ENCODE measurements at places on chromosomes 3 and 15.

DNA sequence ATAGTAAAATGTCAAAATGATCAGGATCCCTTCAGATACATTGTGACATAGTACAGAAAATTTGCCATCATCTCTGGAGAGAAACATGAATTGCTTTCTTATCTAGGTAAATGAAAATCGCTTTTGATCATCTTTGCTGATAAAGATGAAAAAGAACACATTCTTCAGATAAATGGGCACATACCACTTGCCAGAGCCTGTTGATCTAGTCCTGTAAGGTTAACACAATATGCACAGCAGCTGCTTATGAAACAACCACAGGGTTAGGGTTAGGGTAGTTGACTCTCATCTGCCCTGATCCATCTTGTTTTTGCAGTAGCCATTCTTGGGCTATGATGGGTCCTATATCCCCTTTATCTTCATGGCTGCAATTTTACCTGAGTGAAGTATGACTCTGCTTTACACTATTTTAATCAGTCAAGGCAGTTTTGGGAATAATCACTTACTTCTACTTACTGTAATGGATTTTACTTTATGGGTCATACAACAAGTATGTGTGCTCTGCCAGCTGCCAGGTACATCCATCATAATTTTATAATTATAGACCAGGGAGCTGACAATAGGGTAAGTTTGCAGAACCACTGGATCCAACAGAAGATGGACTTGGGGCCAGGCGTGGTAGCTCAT is 12.6 kb upstream of the SPINK8 start:
- no peak for DNase-seq

DNA sequence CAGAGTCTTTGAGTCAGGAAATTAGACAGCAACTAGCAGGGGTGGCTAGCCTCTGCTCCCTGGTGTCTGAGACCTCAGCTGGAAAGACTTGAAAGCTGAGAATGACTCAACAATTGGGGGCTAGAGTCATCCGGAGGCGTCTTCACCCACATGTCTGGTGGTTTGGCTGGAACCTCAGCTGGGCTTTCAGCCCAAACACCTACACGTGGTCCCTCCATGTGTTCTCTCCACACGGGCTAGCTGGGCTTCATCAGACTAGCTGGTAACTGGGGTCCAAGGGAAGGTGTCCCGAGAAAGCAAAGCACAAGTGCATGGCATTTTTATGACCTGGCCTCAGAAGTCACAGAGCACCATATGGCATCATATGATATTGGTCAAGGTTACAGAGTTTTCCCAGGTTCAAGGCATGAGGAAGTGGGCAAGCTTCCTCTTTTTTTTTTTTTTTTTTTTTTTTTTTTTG is 19.9 kb upstream of the ABHD2 start:
- peak; percentile 72 for DNase-seq

DNA sequence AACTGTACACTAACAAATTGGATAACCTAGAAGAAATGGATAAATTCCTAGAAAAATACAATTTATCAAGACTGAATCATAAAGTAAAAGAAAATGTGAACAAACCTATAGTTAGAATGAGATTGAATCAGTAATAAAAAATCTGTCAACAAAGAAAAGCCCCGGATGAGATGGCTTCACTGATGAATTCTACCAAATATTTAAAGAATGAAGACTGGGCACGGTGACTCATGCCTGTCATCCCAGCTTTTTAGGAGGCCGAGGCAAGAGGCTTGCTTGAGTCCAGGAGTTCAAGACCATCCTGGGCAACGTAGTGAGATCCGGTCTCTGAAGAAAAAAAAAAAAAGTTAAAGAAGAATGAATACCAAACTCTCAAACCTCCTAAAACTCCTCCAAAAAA is 17.7 kb upstream of the AP4E1 start:
- DNase-seq = no peak

GRCh38 chr3:122233101-122233952 is 49.9 kb downstream of the CASR start:
- DNase-seq = peak; percentile 30

DNA sequence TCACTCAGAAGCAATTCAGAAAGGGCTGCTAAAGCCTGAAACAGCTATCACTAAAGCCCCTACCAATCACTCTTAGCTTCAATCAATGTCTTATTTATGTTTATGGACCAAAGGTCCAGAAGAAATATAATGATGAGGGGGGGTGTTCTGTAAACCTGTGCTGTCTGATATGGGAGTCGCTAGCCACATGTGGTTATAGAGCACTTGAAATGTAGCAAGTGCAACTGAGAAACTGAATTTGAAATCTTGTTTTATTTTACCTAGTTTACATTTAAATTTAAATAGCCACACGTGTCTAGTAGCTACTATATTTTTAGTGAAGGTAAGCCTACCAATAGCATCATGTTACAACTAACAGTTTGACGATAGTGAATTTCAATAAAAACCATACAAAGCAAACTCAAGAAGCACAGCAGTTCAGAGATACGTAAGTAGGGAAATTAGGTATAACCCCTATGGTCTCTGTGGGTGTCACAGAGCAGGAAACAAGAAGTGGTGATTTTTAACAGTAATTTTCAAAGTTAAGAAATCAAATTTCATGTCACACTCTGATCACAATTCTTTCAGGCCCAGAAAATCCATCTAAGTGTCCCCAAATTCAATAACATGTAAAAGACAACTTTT is 3.6 kb downstream of the POU1F1 start:
- DNase-seq = no peak

GRCh38 chr15:83733206-83733605 is 79.3 kb downstream of the ADAMTSL3 start:
- DNase-seq = no peak

DNA sequence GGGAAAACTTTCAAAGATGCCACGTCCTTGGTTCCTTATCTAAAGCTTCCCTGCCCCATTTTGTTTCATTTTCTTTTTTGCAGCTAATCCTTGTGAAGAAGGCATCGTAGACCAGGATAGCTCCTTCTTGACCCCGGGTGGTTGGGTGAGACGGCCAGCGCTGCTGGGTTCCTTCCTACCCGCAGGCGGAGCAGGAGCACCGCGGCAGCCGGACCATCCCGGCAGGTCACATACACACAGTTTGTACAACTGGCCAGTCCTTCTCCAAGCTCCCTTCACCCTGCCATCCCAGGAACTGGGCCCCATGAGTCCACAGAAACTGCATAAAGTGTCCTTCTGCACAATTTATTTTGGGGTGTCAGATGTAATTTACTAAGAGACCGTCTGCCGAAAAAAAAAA is 83.9 kb downstream of the MEGF11 start:
- DNase-seq = no peak

- DNase-seq = no peak
Measured at GRCh38 chr15:33034588-33034987, 159.9 kb downstream of the FMN1 start.

- peak; percentile 13 for DNase-seq
Measured at GRCh38 chr3:160180581-160181216, 44.5 kb upstream of the C3orf80 start.

- DNase-seq = peak; percentile 57
Measured at GRCh38 chr3:106130384-106131198, 261.8 kb upstream of the CBLB start.

DNA sequence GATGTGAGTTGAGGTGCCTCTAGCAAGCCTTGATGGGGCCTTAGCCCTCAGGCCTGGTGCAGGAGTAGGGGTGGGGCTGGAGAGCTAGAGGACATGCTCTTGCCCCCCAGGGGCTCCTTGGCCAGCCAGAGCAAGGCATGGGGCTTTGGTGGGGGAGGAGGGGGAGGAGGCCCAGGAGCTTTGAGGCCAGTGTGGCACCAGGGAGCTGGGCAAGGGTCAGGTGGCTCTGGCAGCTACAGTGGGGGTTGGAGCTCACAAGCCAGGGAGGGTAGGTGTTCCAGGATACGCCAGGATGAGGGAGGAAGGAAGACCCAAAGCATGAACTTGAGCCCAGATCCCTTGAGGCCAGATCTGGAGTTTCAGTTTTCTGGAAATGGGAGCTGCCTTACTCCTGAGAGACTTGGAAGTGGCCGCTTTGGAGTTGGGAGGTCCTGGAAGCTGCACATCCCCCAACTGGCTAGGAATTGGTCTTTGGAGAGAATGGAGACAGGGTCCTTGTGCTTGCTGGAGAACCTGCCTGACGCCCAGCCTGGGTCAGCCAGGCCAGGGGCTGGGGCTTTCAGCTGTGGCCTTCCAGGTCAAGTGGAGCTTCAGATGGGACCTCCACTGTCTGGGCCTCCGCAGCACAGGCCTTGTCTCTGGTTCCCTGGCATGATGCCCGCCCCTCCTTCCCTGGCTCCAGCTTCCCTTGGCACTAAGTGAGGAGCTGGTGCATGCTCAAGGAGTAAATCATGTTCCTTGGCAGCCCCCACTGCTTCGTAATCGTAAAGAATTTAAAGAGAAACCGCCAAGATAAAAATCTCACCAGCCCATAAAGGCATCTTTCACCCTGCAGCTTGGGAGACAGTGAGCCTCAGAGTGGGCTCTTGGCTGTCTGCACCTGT is 8.7 kb downstream of the SEMA3F start:
- no peak for DNase-seq

GRCh38 chr3:53102601-53103147 is 27.6 kb downstream of the RFT1 start:
- DNase-seq = peak; percentile 80

- DNase-seq = peak; percentile 8
Measured at GRCh38 chr15:80309769-80310384, 57.9 kb upstream of the CTXND1 start.

GRCh38 chr3:172177803-172178316 is 138.5 kb downstream of the FNDC3B start:
- no peak for DNase-seq

- no peak for DNase-seq
Measured at GRCh38 chr3:73319179-73319769, 257.8 kb downstream of the EBLN2 start.

DNA sequence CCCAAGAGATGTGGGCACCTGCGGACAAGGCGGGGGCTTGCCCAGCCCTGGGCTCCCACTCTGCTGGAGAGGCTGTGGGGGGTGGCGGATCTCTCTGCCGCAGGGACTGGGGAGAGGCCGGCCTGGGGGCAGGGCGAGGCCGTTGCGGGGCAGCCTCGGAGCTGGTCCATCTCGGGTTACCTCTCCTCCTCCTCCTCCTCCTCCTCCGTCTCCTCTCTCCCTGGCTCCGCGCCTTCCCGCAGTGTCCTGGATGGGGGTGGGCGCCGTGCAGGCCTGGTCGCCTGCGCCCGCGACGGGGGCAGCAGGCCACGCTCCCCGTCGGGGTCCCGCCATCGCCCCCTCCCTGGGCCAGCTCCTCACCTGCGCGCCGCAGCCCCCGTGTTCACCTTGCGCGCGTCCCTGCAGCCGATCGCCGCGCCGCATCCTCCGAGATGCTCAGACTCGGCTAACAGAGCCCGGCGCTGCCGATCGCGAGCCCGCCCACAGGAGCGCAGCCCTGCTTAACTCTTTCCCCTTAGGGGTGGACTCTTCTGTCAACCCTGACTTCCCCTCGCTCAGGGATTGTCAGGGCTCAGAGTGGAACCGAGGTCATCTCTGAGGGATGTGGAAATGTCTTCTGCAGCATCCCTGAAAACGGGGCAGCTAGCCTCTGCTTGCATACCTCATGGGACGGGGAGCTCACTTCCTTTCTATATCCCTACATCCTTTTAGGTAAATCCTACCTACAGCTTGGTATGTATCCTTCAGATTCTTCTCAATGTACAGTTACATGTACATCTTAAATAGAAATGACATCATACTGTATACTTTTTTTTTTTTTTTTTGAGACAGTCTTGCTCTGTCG is at the start of gene PRRT3:
Gene PRRT3, minus strand, starts transcription at position 447 of the 844 bp plus-strand sequence. CDS start 2,293 bp downstream, outside the sequence.
- DNase-seq = no peak

DNA sequence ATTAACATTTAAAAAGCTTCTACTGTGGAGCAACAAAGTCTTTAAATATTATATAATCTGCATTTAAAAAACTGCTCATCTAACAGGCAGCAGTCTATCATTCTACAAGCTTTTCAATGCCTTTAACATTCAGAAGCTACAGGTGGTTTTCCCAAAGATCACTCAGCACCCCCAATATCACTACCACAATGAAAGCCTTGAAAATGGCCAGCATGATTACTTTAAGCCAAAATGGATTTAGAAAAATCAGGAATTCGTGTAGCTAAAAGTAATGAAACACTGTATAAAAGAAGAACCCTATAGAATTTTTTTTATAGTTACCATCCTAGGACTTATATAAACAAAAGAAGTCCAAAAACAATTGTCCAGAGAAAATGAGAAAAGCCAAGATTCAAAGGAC is 400.4 kb downstream of the TIGIT start:
- no peak for DNase-seq

DNA sequence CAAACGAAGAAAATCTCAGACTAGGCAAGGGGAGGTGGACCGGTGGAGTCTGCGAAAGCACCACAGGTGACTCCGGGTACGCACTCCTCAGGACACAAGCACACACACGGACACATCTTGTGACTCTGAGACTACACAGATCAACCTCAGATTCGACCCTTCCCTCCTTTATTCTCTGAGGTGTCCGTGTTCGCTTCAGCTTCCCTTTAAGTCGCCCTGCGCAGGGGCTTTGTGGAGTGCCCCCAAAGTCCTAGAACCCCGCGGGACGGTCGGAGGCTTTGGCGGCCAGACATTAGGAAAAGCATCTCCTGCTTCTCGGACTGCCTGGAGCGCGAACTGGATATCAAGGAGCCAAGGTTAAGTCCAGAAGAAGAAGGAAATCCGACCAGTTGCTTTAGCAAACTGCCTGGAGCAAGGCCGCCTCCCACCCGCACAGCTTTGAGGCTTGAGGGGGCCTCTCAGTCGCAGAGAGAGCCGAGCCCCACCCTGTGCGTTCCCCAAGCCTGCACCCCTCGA is 730 bp downstream of the DGKG start:
- DNase-seq = no peak

DNA sequence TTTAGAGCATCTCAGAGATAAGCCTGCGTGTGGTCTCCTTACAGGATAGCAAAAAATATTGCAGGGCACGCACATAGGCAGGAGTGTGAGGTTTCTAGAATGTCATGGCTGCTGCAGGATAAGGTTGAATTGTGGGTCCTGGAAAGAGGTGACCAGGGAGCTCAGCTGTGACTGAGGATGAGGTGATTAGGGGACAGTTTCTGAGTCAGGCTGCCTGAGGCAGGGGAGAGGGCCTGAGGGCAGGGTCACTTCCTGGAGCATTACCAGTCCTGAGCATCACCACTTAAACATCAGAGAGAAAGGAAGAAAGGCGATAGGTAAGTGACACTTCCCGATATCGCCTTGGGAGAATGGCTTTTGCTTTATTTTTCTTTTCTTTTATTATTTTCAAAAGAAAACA is 813.8 kb downstream of the TUSC7 start:
- no peak for DNase-seq

- DNase-seq = no peak
Measured at GRCh38 chr3:69585472-69585871, 153.8 kb upstream of the MITF start.

- DNase-seq = peak; percentile 82
Measured at GRCh38 chr15:73950831-73951561, 24.7 kb downstream of the LOXL1 start.

GRCh38 chr15:31408724-31409123 is 82.1 kb downstream of the KLF13 start:
- DNase-seq = no peak

Measured in hematopoietic multipotent progenitor cell treated with erythropoietin and hydrocortisone succinate and interleukin-3 and kit ligand, for 8 days (in vitro differentiated cells).